ENCODE measurements at places on chromosomes 1 and 21.
A peak's percentile ranks its signal among the peaks of the same experiment; 100 is the strongest.

- no peak for DNase-seq
Observed at GRCh38 chr1:183907070-183907469, 102.2 kb downstream of the RGL1 start.

DNA sequence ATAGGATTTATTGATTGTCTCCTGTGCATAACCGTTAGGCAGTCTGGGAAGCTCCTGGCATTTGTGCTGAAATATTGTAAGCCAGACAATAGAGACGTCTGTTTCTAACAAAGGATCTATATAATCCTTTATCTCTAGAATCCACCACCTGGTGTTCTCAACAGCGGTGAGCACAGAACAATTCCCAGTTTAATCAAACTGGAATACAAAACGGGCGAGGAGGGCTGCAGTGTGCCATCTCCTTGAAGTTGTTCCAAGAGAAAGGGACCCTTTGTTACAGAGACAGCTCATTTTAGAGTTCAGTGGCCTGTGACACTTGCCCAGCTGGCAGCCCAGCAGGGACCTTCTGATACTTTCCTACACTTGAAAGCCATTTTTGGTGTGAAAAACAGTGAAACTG lies 162.8 kb upstream of the IVNS1ABP start:
- no peak for DNase-seq

GRCh38 chr1:212234431-212235395 lies 50.5 kb upstream of the PPP2R5A start:
- no peak for DNase-seq

DNA sequence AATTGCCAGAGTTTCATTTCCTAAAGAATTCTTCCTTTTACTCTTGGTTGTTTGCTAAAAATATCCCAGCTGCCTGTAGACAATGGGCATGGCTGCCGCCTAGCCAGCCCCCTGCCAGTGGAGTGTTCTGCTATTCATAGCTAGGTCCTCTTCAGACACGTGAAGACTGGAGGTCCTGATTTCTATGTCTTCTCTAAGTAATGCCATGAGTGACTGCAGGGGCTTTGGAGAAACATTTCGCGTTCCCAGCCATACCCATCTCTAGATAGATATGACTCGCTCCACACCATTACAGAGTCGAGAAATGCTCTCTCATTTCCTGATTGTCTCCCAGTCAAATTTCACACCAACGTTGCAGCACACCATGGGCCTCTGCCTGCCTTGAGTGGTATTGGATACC lies 99.5 kb upstream of the BACE2 start:
- no peak for DNase-seq

DNA sequence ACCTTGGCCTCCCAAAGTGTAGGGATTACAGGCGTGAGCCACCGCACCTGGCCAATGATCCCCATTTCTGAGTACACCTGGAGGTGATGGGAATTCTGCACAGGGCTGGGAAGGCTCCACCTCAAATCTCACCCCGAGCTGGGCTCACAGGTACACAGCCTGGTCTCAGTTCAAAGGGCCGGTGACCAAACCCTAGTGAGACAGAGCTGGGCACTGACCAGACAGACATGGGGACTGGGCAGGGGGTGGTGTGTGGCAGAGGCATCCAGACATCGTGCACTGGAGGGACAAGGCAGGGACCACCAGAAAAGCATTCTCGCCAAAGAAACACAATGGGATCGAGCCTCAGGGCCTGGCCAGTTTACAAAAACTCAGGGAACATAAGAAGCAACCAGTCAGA lies 17.2 kb downstream of the LSS start:
- DNase-seq: no peak

- no peak for DNase-seq
Observed at GRCh38 chr21:45991606-45992300, 10.2 kb downstream of the COL6A1 start.

DNA sequence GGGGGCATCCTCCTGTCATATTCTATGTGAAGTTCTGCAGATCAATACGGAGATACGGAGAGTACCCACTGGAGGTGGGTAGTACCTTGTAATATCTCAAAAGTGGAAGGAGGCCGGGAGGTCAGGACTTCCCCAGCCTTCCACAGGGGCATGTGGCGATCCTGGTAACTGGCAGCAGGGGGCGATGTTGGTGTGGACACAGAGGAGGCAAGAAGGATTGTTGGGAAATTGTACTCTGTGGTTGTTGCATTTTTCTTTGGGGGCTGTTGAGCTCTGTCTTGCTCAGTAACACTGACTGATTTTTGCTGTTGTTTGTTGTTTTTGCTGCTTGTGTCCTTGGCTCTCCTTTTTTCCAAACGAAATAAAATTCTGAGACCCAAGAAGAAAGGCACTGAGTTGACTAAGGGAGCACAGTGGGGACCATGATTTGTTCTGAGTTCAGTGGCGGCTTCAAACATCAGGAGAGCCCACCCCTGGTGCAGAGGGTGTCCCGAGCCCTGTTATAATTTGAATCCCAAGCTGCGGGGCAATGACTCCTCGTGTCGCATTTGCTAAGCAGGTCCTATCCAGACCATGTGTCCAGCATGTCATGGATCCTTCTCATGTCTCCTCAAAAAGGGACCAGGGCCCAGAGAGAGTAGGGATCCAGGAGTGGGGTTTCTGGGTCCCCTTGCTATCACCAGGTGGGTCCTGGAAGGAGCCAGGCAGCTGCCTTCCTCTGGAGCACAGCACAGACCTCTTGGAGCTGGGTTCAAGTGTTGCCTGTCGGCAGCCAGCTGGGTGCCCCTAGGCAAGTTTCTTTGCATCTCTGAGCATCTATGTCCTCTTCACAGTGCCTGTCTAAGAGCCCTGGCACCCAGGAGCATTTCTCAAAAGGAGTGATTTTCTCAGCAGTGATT lies 22.8 kb downstream of the LHX4 start:
- peak; percentile 43 for DNase-seq

DNA sequence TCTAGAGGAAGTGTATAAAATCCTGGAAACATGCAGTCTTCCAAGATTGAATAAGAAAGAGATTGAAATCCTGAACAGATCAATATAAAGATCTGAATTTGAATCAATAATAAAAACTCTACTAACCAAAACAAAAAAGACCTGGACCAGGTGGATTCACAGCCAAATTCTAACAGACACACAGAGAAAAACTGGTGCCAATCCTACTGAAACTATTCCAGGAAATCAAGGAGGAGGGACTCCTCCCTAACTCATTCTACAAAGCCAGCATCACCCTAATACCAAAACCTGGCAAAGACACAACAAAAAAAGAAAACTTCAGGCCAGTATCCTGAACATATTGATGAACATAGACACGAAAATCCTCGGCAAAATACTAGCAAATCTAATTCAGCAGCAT lies 58.3 kb downstream of the SYT14 start:
- no peak for DNase-seq

DNA sequence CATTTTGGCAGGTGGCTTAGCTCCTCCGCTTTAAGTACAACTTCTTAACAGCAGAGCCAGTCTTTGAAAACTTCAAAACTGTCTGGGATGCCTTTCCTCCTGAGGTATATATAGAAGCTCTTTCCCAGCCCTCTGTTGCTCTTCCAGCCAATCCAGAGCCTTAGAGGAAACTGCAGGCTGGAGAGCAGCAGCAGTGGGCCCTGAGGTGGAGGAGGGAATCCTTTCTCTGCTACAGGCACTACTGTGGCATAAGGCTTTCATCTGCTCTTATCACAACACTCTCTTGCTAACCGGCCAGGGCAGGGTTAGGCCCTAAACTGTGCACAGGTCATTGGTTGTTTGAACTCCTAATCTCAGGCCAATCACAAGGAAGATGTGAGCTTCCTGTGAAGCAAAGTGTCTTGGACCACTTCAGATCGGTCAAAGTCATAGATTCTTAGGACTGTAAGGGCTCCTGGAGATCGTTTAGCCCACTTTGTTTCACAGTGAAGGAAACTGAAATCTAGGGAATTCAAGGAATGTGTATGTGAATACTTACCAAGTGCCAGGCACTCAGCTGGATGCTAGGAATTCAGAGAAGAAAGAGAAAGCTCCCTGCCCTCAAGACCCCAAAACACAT lies at the start of gene RGS5:
Gene RGS5, minus strand, starts transcription at position 84 of the 619 bp plus-strand sequence. Its CDS starts 81 bp downstream, at position 3.
- no peak for DNase-seq

DNA sequence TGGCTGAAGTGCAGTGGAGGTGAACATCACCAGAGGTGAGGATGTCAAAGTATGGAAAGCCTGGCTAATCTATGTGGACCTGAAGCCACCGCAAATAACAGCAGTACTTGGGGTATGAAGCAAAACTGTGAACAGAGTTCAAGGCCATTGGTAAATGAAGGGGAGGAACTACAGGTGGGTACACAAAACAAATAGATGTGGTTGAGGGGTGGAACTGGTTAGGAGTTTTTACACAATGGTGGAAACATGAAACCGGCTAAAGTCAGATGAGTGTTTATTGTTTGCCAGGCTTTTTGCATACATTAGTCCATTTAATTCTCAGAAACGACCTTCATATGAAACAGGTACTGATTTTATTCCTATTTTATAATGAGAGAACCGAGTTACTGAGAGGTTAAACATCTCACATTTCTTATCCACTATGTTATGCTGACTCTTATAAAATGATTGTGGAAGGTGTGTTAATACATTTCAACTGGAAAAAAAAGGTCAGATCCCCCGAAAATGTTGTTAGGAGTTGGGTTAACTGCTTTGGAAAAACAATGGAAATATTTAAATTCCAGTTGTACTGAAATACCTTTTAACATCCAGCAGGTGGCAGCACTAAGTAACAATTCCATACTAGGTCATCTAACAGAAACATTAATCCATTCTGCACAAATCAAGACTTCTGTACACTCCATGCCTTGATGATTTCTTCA lies 44.3 kb upstream of the GTF2B start:
- no peak for DNase-seq

- no peak for DNase-seq
Observed at GRCh38 chr1:94205639-94206038, 31.7 kb downstream of the ARHGAP29 start.

DNA sequence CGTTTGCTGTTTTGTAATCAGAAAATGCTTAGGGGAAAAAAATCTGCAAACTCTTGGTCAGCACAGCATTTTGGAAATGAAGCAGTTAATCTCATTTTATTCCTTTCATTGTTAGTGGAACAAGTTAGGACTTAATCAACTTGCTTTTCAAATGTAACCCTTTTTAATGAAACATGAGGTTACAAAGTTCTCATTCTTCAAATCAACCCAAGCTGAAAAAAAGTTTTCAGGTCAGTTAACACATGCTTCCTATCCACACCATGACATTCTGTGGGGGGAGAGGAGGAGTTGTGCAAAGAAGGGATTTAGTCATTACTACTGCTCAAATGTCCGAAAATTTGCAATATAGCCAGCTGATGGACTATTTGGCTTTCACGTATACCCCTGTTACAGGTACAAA lies 283.2 kb upstream of the LYPLAL1 start:
- DNase-seq: no peak

DNA sequence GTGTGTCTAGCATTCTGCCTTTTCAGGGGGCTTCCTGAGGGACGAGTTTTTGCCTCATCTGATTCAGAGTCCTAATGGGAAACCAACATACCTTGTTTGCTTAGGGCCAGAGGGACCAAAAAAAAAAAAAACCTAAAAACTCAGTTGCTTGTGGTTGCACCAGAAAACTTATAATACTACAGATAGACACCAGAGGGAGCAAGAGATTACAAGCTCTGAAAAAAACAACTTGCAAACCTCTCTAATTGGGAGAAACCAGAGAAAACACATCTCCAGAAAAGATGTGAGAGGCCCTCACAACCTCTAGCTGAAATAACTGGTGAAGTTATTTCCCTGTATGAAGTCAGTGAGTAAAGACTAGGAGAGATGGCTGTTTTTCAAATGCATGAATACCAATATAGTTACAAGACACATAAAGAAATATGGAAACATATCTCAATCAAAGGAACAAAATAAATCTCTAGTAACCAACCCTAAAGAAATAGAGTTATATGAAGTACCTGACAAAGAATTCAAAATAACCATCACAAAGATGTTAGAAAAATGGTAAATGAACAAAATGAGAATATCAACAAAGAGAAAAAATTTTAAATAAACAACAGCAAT lies 233.7 kb upstream of the NFIA start:
- no peak for DNase-seq

- no peak for DNase-seq
Observed at GRCh38 chr21:40057331-40057730, 190.1 kb downstream of the PCP4 start.

GRCh38 chr1:14442669-14443068 lies 155.8 kb upstream of the KAZN start:
- DNase-seq: no peak

DNA sequence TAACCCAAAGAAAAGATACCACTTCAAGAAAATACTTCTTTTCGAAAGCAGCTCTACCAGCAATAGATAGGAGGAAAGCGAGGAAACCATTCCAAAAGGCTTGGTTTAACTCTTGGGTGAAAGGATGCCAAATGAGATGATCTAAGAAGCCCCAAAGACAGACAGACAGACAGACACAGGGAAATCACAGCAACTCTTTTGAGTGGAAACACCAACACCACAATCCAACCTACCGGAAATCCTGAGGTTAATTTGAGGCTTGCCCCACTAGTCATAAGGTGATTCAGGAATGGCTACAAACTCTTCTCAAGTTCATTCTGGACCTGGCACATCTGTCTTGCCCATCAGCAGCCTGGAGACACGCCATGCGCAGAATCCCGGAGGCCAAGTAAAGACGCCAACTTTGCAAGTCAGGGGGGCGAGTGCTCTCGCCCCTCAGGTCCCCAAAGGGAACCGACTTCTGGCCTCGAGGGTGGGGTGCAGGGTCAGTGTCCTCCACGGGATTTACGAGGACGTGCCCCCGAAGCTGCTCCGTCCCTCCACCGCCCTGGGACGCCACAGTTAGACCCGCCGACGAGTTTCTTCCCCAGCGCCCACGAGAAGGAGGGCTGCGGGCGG lies 778 bp downstream of the EVI5 start:
- DNase-seq: peak; percentile 5

- no peak for DNase-seq
Observed at GRCh38 chr1:48552420-48552819, 80.4 kb upstream of the SPATA6 start.

DNA sequence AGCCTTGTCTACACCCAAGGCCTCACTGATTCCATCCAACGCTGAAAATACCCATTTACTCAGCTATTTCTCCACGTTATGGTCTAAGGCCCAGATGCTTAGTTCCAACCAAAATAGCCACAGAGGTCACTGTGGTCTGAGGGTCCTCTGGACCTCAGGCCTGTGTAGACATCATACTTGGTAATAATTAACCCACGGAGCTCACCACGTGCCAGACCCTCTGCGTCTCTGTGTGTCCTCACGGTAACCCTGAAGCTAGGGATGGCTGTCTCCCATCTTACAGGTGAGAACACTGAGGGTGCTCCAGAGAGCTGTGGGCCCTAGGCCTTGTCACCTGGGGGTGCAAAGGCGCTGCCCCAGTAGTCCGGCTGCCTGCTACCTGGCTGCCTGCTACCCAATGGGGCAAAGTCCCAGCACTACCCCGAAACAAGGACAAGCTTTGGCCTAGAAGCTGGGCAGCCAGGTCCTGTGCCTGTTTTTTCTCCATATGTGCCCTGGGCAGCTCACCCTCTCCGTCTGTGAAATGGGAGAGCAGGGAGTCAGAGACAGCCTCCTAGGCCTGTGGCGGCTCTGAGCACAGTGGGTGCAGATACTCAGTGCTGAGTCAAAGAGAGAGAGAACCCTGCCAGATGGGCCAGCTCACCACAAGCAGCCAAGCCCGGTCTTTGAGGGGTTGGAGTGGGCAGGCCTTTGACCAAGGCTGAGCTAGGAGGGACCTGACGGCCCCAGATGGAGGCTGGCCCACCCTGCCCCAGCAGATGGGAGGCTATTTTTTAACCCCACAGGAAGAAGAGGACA lies 17.0 kb upstream of the RUNX3 start:
- DNase-seq: no peak

- no peak for DNase-seq
Observed at GRCh38 chr1:217133958-217134856, 411.0 kb upstream of the ESRRG start.

All from activated gamma-delta T cell treated with anti-CD3 and anti-CD28 coated beads, Interleukin-2, amount 50 U/mL, for 16 hours (primary cell).